ENCODE measurements at places on chromosomes 2 and 18.

- no peak for DNase-seq
Measured at GRCh38 chr18:37871561-37871960, 306.0 kb upstream of the CELF4 start.

- DNase-seq = no peak
Measured at GRCh38 chr2:32357318-32358110, 691 bp downstream of the BIRC6 start.

DNA sequence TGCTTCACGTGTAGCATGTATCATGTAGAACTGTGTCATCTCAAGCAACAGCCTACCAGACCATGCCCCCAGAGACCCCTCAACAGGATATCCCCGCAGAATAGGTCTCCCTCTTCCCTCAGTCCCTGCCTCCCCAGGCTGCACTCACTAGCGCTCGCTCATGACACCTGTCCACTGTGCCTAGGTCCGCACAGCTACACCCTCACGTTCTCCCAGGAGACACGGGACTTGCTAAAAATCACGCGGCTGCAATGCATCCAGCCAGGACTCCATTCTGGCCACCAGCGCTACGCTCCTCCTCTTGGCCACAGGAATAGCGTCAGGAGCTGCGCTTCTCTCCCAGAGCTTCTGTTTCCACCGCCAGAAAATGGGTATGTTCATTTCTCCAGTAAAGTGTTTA, 2.5 kb downstream of the PXDN start:
- no peak for DNase-seq

- DNase-seq = no peak
Measured at GRCh38 chr18:39799006-39799405, 2156.0 kb upstream of the PIK3C3 start.

DNA sequence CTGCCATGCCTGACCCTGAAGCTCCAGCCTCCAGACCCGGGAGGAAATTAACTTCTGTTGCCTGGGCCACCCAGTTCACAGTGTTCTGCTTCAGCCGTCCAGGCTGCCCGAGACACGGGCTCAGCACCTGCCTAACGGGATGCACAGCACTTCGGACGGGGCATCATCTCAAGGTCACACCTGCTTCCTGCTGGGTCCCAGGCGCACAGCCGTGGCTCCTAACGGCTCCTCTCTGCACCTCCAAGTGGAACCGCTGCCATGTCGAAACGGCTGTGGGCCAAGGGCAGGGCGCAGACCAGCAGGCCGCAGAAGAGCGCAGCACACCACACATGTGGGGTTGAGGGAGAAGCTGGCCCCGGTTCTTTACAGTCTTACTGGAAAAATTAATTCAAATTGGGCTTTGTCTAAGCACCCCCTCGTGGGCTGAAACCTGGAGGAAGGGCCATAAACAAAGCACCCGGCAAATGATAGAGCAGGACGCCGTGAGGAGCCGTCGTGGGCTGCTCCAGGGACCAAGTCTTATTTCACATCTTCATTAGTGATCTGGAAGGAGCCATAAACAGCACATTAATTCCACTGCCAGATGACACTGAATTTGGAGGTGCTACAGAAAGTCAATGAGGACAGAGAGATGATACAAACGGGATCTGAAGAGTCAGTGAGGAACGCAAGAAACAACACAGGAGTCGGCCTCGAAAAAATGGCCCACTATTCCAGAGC, 59.6 kb downstream of the EIPR1 start:
- DNase-seq = no peak

DNA sequence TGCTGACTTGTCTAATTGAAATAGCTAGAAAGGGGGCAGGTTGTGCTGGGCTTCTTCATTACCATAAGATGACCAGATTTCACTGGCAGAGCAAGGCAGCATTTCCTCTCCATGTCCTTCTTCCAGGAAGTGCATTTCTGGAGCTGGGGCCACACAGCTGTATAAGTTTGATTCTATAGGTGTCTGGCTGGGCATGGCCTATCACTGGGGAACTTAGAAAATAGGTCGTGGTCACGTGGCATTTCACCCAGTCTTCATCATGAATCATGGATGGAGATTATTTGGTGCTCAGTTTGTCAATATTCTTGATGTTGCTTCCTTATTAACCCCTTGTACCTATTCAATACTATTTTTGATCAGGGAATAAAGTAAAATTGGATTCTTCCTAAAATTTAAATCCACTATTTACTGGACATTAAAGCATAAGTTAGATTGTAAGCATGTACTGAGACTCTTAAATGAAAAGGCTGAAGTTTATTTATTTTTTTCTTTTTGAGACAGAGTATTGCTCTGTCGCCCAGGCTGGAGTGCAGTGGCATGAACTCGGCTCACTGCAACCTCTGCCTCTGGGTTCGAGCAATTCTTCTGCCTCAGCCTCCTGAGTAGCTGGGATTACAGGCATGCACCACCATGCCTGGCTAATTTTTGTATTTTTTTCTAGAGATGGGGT, 49.5 kb upstream of the TMEM87B start:
- DNase-seq = no peak
